Endodermal cell (in vitro differentiated cells): ENCODE measurements at places on chromosomes 2 and 18.
A peak's percentile ranks its signal among the peaks of the same experiment; 100 is the strongest.

- DNase-seq: no peak
Observed at GRCh38 chr2:173963323-173963816, 1.8 kb downstream of the SP3 start.

- no peak for DNase-seq
Observed at GRCh38 chr2:106126705-106127281, 67.3 kb downstream of the UXS1 start.

DNA sequence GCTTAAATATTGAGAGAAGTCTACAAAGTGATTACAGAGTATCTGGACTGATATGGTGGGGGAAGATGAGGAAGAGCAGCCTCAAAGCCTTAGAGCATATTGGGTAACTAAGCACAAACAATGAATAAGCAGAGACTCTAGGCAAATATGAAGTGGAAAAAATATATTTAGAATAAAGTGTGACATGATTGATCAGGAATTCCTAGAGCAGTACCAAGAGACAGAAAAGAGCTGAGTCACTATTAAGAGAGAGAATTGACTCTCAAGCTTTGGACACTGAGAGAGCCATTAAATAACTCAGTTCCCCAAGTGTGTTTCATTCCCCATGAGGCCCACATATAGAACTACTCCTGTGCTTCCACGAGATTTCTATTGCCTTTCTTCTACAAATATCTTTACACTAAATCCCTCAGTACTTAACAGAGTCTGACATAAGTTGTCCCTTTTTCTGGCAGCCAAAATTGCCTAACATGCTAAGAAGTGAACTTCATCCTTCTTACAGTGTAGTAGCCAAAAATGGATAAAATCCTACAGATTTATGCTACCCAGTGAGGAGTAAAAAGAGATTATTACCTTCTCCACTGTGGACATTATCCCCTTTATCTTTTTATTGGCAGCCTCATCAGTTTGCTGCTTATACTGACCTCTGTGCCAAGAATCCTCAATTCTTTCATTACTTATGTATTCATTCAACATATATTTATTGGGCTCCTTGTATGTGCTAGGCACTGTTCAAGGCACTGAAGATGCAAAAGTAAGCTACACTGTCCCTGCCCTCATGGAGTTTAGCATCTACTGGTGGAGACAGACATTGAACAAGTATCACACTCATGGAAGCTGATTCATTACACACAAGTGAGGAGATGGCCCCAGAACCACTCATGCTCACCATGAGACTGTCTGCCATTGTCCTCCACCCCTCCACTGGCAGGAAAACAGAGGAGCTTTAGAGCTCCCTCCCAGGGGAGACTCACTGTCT, 45.4 kb downstream of the SLC40A1 start:
- DNase-seq: no peak

- no peak for DNase-seq
Observed at GRCh38 chr2:205077159-205077558, 531.9 kb downstream of the PARD3B start.

DNA sequence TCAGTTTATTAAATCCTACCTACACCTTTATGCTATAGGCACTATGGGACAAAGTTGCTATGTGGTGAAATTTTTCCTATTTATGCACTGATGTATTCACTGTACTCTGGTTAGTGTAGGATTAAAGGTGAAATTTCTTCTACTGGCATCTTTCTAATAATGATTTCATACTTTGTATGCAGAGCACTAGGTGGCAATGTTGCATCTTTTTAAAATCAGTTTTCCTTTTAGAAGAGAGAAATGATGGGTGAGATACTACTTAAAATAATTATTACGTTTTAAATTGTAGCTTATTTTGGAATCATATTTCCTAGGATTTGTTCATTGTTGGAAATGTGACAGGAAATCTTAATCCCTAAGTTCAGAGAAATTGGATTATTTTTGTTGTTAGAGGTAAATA, 150.9 kb downstream of the CD8B2 start:
- DNase-seq: no peak

DNA sequence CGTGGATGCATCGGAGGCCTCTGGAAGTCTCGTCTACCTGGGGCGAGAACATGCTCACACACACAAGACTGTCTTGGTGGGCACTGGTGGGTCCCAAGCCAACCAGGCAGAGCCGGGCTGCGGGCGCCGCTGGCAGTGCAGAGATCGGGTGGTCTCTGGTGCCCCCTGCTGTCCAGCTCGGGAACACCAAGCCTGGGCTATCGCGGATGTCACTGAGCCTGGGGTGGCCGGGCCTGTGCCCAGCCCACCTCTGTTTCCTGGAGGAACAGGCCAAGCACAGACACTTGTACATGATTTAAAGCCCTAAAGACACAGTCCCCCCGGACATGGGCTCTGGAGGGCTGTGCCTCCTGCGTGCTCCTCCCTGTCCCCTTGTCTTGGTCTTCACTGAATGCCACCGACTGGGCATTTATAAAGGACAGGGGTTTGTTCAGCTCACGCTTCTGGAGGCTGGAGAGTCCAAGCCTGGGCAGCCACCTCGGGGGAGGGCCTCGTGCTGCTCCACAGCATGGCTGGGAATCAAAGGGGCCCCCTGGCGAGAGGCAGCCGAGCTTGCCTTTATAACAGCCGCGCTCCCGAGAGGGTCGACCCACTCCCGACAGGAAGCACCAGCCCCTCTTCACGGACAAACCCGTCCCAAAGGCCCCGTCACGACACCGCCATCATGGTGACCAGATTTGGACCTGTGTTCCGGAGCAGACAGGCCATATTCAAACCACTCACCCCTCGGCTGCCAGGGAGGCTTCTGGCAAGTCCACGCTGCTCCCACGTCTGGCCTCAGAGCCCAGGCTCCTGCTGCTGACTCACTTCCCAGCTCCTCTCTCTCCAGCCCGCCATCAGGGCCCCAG, 3.6 kb upstream of the OTOS start:
- peak; percentile 96 for DNase-seq

GRCh38 chr2:5479265-5479928, 212.8 kb upstream of the SOX11 start:
- DNase-seq: peak; percentile 68

- peak; percentile 67 for DNase-seq
Observed at GRCh38 chr18:985212-985661, 80.6 kb downstream of the ADCYAP1 start.

DNA sequence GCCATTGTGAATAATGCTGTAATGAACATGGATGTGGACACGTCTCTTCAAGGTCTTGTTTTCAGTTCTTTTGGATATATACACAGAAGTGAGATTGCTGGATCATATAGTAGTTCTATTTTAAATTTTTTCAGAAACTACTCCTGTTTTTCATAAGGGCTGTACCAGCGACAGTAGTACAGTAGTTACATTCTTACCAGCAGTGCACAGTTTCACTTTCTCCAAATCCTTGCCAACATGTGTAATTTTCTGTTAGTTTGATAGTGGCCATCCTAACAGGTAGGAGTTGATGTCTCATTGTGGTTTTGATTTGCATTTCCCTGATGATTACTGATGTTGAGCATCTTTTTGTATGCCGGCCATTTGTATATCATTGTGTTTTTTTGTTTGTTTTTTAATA, 81.7 kb downstream of the EPC2 start:
- DNase-seq: no peak

DNA sequence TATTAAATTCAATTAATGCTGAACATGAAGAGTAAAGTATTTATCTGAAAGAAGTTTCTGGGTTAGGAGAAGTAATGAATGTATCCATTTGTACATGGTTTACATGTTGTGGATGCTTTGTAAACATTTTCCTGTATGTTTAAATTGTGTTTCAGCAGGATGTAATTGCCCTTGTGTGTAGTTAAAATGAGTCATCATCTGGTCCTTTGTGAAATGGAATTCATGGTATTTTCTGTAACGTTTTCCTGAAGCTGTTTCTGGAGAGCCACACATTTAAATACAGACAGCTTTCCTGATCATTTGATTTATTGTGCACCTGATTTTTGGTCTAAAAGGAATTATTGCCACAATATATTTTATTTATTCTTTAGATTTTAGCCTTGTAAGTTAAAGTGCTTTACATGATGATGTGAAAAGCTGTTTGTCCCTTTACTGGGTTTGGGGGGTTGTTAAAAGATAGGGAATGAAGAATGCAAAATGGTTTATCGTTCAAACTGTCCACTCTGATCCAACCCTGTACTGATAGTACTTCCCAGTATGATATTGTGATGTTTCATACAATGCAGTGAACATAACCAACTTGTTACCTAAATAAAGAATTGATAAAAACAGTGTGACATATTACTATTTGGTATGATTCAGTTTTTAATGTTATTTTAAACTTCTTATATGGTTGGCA, 41.7 kb upstream of the SLC3A1 start:
- no peak for DNase-seq

GRCh38 chr2:221444106-221444505, 128.0 kb downstream of the EPHA4 start:
- DNase-seq: no peak

- DNase-seq: peak; percentile 35
Observed at GRCh38 chr2:3952866-3953516, 249.6 kb downstream of the DCDC2C start.

GRCh38 chr2:7097353-7097895, 180.2 kb downstream of the RNF144A start:
- peak; percentile 93 for DNase-seq

- no peak for DNase-seq
Observed at GRCh38 chr2:95158441-95158840, 1.2 kb downstream of the ZNF514 start.

DNA sequence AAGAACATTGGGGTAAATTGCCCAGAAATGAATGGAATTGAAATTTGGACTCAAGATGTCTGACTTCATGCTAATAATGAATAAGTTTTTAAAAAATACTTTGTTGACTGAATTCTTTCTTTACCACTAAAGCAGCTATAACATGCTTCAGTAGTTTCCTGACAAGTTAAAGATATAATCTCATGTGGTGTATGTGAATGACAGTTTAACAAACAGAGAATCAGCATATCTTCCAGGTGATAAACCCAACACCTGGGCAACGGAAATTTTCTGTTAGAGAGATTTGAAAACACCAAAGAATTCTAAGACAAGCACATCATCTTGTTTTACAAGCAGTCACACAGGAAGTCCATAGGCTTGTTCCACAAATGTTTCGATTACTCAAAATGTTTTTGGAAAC, 372.6 kb upstream of the VRK2 start:
- no peak for DNase-seq

- DNase-seq: peak; percentile 88
Observed at GRCh38 chr2:129191530-129191929, 787.9 kb upstream of the RAB6C start.

- no peak for DNase-seq
Observed at GRCh38 chr18:40852406-40852805, 1102.6 kb upstream of the PIK3C3 start.

- DNase-seq: no peak
Observed at GRCh38 chr2:136110526-136110925, 7.4 kb downstream of the CXCR4 start.

DNA sequence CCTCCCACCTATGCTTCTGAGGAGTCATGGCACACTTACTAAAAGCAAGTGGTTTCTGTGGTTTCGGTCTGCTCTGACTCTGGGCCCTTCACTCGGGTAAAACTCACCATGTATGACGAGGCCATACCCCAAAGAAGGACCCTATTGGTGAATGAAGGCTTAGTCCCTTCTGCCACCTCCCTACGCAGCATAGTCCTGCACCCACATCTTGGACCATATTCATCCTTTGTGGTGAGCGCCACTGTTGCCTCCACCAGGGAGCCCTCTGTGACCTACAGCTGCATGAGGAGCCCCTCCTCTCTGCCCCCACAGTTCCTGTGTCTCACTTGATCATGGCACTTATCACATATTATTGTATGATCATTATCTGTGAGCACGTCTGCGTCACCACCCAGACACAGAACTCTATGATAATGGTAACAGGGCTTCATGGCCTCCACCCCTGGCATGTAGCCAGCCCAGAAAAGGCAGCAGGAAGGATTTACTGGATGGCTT, 113.3 kb downstream of the TFCP2L1 start:
- DNase-seq: no peak

- no peak for DNase-seq
Observed at GRCh38 chr2:147468349-147468748, 376.5 kb upstream of the ACVR2A start.

DNA sequence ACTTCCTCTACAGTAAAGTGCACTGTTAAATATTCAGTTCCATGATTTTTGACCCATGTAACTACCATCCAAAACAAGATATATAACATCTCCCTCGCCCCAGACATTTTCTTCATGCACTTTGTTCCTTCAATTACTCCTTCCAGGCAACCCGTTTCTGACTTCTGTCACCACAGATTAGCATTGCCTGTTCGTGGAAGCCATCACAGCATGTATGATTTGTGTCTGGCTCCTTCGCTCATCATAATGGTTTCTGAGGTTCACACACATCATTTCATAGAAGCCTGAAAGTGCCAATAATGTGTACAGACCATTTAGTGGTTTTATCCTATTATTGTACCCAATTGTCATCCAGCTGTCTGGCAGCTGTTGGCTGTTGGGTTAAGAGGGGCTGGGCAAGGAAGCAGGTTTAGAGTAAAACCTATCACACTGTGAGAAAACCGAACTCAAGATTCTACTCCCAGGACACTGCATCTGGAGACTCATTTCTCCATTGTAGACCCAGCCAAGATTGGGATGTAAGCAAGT, 16.1 kb downstream of the ARHGAP28 start:
- no peak for DNase-seq

DNA sequence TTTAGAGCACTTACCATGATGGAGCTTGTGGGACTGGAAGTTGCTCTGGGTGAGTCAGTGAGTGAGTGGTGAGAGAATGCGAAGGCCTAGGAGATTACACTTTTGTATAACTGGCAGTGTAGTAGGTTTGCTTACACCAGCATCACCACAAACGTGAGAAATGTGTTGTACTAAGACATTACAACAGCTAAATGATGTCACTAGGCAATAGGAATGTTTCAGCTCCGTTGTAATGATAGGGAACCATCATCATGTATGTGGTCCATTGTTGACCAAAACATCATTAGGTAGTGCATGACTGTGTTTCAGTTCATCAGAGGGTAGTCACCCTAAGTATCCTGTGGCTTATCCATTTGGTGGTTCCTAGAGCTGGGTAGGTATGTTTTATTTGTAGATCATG, 11.9 kb downstream of the ZNF407 start:
- no peak for DNase-seq

DNA sequence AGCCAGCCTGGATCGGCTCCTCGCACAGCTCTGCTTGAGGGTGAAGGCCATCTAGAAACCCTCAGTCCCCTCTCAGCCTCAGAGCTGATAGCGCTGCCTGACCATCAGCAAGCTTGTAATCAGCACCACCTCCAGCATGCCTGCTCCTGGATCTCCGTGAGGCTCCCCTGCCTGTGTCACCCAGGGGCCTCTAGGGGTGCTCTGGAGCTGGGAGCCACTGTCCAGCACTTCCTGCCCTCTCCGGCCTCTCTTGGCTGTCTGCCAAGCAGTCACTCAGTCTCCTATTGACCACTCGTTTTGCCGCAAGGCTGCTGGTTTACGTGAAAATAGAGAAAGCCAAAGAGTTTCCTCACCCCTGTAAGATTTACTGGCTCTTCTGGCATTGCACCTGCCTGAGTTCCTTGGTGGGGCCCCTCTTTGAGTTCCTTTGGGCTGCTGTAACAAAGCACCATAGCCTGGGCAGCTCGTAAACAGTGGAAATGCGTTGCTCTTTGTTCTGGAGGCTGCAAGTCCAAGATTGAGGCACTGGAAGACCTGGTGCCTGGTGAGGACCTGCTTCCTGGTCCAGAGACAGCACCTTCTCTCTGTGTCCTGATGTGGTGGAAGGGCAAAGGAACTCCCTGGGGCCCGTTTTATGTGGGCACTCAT, 17.9 kb downstream of the CAPN10 start:
- peak; percentile 89 for DNase-seq

- DNase-seq: no peak
Observed at GRCh38 chr18:71998547-71999097, 545.5 kb downstream of the CBLN2 start.

GRCh38 chr2:239506101-239506857, 105.5 kb upstream of the HDAC4 start:
- peak; percentile 70 for DNase-seq

GRCh38 chr2:163733956-163734355, 1.9 kb downstream of the FIGN start:
- no peak for DNase-seq
